Cerebellum (tissue), 4 donors: ENCODE measurements at places on chromosomes 2 and 18.

GRCh38 chr2:239008004-239008403 is 160.1 kb downstream of the TWIST2 start:
- DNase-seq, result no peak

GRCh38 chr2:25042321-25043240 is 705 bp downstream of the EFR3B start:
- DNase-seq, result peak; percentile 51

GRCh38 chr2:99865818-99866676 is 276.3 kb downstream of the AFF3 start:
- DNase-seq, result no peak

DNA sequence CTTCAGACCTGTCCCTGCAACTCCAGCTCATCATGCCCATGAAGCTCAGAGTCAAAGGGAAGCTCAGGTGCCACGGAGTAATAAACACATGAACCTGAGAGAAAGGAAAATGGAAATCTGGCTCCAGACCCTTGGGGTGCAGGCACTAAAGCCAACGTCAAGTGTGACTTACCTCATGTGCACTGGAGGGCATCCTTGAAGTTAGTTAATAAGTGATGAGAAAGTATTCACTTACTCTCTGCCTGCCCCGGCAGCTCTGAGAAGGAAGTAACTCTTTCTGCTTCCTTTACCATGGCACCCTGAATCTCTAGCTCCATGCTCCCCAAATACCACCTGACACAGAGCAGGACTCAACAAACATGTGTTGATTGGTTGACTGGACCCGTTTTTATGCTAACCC is 21.4 kb upstream of the AGAP1 start:
- no peak for DNase-seq

DNA sequence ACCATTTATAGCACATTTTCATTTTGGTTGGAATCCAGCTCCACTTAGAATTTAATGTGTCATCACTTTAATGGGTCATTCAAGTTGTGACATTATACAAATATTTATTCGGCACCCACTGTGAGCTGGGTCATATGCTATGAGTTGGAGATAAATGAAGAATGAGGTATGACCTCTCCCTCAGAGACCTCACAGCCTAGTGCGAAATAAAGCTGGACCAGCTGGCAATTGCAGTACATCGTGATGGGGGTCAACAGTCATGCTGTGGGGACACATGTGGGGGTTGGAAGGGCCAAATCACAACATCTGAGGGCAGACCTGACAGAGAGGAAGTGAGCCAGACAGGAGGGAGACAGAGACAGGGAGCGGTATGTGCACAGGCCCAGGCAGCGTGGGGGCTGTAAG is 175.4 kb downstream of the MAIP1 start:
- DNase-seq, result no peak

- DNase-seq, result no peak
Measured at GRCh38 chr2:236054621-236055305, 113.4 kb downstream of the GBX2 start.

- peak; percentile 70 for DNase-seq
Measured at GRCh38 chr18:37783771-37784170, 218.2 kb upstream of the CELF4 start.
